ENCODE measurements at places on chromosomes 3 and 15.
A peak's percentile ranks its signal among the peaks of the same experiment; 100 is the strongest.

- H3K36me3 ChIP-seq: no peaks in the 10 kb centered on the region
- DNase-seq: no peak
- no peak overlapping the region for H3K27ac ChIP-seq
- H3K4me3 ChIP-seq: no peak overlapping the region
- peaks cover 10% of the 10 kb centered on the region for H3K27me3 ChIP-seq
- no peaks in the 10 kb centered on the region for H3K4me1 ChIP-seq
Observed at GRCh38 chr15:39283531-39283930, 297.3 kb upstream of the THBS1 start.

- no peaks in the 10 kb centered on the region for H3K36me3 ChIP-seq
- DNase-seq: no peak
- no peak overlapping the region for H3K4me3 ChIP-seq
- H3K27me3 ChIP-seq: no peaks in the 10 kb centered on the region
- H3K27ac ChIP-seq: no peak overlapping the region
Observed at GRCh38 chr3:4551051-4551711, 58.0 kb downstream of the ITPR1 start.

- H3K27ac ChIP-seq: no peak overlapping the region
- peaks cover 10% of the 10 kb centered on the region for H3K4me1 ChIP-seq
- no peak for DNase-seq
- H3K4me3 ChIP-seq: no peak overlapping the region
- H3K27me3 ChIP-seq: peaks cover 10% of the 10 kb centered on the region
Observed at GRCh38 chr3:194067949-194068362, 68.0 kb upstream of the HES1 start.

DNA sequence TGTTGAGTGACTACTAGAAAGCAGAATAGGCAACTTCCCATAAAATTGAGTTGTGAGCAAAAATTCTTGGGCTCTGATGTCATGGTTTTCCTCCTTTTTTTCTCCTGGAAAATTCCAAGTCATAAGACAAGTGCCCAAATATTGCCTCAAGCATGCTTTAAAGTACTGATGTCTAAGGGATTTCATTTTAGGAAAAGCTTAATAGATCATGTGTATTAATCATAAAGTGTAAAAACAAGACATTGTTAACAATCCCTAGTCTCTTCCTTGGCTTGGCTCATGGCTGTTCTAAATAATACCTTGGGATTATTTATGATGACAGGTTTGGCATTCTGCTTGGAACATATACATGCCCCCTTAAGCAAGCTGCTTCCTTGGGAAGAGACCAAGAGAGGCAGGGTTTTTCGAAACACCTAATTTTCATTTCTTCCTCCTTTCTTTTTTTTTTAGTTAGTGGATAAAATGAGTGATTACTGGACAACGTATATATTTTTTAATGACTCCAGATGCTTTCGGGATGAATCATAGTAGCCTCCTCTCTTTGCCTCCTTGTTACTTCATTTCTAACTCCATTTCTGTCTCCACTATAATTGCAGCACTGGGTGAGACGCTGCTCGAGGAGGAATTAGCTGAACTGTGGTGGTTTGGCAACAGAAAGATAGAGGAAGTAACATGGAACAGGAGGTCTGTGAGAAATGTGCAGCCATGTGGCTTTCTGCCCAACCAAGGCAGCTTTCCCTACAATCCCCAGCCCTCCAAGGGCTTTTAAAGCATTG is 104.9 kb downstream of the TPRG1 start:
- H3K4me3 ChIP-seq: no peak overlapping the region
- H3K27me3 ChIP-seq: no peaks in the 10 kb centered on the region
- H3K27ac ChIP-seq: no peak overlapping the region
- H3K36me3 ChIP-seq: no peaks in the 10 kb centered on the region

DNA sequence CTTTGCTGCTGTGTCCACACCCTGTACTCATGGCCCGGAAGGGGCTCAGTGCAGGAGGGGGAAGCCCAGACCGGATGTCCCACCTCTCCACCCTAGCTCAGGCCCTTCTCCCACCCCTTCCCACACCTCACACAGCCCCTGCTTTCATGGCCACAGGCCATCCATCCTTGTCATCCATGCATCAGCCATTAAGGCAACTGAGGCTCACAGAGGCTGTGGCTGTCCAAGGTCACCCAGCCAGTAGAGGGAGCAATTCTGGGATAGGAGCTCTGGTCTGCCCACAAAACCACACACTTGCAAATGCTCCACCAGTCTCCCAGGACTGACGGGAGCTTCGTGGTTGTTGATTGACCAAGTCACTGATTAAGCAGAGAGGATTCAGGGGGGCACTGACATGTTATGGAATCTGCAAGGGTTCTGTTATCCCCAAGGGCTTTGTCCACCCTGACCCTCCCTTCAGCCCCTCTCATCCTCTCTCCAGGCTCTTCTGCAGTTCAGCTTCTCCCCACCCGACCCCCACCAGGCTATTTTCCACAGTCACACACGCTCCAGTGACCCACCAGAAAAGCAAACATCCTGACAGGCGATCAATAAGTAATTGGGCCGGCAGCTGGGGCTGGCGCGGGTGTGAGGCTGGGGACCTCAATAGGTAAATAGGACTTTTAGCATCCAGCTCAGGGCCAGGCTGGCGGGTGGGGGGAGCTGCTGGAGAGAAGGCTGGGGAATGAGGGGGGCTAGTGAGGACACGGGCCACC is 15.1 kb downstream of the LINGO1 start:
- H3K27ac ChIP-seq: no peak overlapping the region
- no peak for DNase-seq
- no peaks in the 10 kb centered on the region for H3K4me1 ChIP-seq
- H3K27me3 ChIP-seq: no peaks in the 10 kb centered on the region

DNA sequence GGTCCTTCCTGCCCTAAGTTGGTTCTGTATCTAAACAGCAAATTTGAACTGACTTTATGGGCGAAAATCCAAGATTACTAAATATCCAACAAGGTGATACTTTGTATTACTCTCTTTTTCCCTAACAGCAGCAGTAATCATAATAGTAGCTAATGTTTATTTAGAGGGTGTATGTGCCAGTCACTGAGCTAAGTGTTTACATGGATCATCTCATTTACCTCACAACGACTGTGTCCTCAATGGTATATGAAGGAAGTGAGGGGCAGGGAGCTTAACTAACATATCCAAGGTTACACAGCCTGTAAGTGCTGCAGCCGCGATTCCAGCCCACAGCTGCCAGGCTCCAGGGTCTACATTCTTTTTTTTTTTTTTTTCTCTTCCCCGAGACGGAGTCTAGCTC is 10.3 kb upstream of the LRRC34 start:
- no peaks in the 10 kb centered on the region for H3K27me3 ChIP-seq
- H3K4me1 ChIP-seq: no peaks in the 10 kb centered on the region
- H3K27ac ChIP-seq: no peak overlapping the region
- no peak overlapping the region for H3K4me3 ChIP-seq
- DNase-seq: no peak
- no peaks in the 10 kb centered on the region for H3K36me3 ChIP-seq

DNA sequence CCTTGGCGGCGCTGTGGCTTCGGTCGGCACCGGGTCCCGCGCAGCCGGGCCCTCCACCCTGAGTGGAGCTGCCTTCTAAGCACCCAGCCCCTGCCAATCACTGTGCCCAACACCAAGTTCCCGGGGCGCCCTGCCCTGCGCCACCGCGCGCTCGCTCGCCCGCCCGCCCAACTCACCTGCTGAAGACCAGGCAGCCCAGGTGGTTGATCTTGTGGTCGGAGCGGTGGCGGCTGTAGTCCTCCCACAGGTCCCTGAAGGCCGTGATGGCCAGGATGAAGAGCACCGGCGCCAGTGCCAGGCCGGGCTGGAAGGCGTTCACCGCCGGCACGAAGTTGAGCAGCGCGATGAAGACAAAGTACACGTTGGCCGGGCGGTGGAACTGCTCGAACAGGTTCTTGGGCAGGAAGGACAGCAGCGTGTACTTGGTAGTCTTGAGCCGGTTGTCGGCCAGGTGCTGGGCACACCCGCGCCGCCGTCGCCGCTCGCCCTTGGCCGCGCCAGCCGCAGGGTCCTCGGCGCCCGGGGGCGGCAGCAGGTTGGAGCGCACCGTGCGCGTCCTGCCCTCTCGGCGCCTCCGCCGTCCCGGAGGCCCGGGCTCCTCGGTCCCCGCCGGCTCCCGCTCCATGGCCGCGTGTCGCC is 536 bp downstream of the ATP10A start:
- peak overlapping the region; percentile 88 for H3K27ac ChIP-seq
- peaks cover 25% of the 10 kb centered on the region for H3K4me1 ChIP-seq
- H3K4me3 ChIP-seq: peak overlapping the region; percentile 81
- DNase-seq: no peak
- peaks cover 3% of the 10 kb centered on the region for H3K36me3 ChIP-seq

- H3K27ac ChIP-seq: no peak overlapping the region
- H3K36me3 ChIP-seq: no peaks in the 10 kb centered on the region
- no peak for DNase-seq
- no peak overlapping the region for H3K4me3 ChIP-seq
- peaks cover 6% of the 10 kb centered on the region for H3K4me1 ChIP-seq
Observed at GRCh38 chr3:171333784-171334464, 126.3 kb downstream of the TNIK start.

- DNase-seq: peak; percentile 2
- H3K27me3 ChIP-seq: no peaks in the 10 kb centered on the region
- H3K36me3 ChIP-seq: no peaks in the 10 kb centered on the region
Observed at GRCh38 chr3:27659279-27660021, 62.7 kb downstream of the EOMES start.

DNA sequence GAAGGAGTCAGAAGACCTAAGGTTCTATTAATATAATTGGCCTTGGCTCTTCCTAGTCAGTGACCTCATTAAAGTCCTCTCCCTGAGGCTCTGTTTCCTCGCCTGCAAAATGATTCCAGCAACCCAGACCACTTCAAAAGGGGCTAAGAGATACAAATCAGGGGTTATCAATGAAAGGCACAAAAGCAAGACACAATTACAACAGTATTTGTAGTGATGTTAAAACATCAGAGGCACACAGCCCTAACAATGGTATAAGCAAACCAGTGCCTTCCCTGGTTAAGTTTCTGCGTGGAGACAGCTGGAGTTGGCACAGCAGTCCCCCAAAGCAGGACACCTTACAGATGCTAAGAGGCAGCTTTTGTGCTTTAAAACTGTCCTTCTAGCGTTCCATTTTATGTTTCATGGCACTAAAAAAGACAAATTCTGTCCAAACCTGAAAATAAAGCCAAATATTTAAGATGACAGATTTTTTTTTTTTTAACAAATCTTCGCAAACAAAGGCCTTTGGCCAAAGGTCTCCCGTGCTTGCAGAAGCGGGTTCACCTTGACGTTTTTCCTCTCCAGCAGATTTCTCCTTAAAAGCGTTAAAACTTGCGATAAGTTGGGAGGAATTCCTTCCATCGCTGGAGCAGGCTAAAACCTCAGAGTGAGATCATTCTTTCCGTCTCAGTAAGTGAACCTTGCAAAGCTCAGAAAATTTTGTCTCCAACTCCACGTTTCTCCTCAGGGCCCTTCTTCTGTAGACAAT is 999 bp downstream of the ZNF280D start:
- no peaks in the 10 kb centered on the region for H3K27me3 ChIP-seq
- H3K4me3 ChIP-seq: peak overlapping the region; percentile 58
- H3K4me1 ChIP-seq: peaks cover 19% of the 10 kb centered on the region

GRCh38 chr3:193119926-193120325 is 121.1 kb upstream of the PLAAT1 start:
- no peaks in the 10 kb centered on the region for H3K4me1 ChIP-seq
- H3K4me3 ChIP-seq: no peak overlapping the region
- no peaks in the 10 kb centered on the region for H3K36me3 ChIP-seq
- no peak for DNase-seq
- H3K27ac ChIP-seq: no peak overlapping the region

- H3K4me3 ChIP-seq: no peak overlapping the region
- no peak overlapping the region for H3K27ac ChIP-seq
- no peak for DNase-seq
- no peaks in the 10 kb centered on the region for H3K27me3 ChIP-seq
- peaks cover 9% of the 10 kb centered on the region for H3K4me1 ChIP-seq
Observed at GRCh38 chr15:100106732-100107131, 235.0 kb downstream of the ADAMTS17 start.

- H3K36me3 ChIP-seq: no peaks in the 10 kb centered on the region
- no peaks in the 10 kb centered on the region for H3K27me3 ChIP-seq
Observed at GRCh38 chr3:71241981-71242560, 341.5 kb downstream of the FOXP1 start.

- no peak for DNase-seq
- H3K27ac ChIP-seq: no peak overlapping the region
- H3K27me3 ChIP-seq: no peaks in the 10 kb centered on the region
- no peaks in the 10 kb centered on the region for H3K36me3 ChIP-seq
Observed at GRCh38 chr3:110932567-110932966, 139.0 kb upstream of the NECTIN3 start.

- no peak for DNase-seq
- no peaks in the 10 kb centered on the region for H3K27me3 ChIP-seq
- H3K27ac ChIP-seq: peak overlapping the region; percentile 62
- peaks cover 52% of the 10 kb centered on the region for H3K4me1 ChIP-seq
- H3K36me3 ChIP-seq: peaks cover 5% of the 10 kb centered on the region
Observed at GRCh38 chr15:60557191-60557618, 78.3 kb upstream of the ICE2 start.

DNA sequence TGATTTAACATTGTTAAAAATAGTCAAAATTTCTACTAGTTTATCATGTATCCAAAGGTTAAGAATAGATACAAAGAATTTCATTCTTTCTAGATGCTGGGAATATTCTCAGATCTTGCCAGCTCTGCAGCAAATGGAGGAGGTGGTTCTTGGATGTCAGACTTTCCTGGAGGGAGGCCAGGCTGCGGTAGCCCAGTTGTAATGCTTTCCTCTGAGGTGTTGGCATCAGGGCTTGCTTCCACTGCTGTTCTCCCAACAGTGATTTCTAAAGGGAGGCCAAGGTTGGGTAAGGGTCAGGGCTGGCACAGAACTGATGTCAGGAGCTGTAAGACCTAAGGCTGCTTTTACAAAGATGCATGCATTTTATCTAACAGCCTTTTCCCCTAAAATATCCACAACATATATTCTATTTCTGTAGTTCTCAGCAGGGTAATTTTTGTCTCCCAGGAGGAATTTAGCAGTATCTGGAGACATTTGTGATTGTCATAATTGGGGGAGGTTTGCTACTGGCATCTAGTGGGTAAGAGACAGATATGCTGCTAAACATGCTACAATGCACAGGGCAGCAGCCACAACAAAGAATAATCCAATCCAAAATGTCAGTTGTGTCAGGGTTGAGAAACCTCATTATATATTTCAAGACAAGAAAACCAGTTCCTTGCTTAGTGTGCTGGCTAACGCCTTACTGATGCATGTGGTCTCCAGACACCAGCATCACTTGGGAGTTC is 42.0 kb upstream of the SPTSSB start:
- H3K27ac ChIP-seq: no peak overlapping the region
- H3K27me3 ChIP-seq: no peaks in the 10 kb centered on the region
- H3K4me1 ChIP-seq: no peaks in the 10 kb centered on the region
- DNase-seq: no peak

DNA sequence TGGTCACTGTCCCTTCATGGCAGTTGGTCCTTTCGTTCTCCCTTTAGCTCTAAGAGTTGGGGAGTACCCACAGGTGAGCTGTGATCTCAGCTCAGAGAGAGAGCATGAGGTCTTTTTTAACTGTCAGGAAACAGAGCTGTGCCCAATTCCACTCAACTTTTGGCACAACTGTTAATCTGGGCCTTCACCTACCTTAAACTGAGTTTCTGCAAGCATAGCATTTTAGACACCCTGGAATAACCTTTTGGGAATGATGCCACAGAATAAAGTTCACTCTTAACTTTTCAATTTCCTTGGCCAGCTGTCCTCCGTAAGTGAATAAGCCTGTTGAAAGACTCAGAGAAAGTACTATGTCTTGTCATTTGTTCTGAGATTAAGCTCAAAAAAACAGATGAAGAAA is 35.9 kb downstream of the TUBGCP4 start:
- H3K27me3 ChIP-seq: no peaks in the 10 kb centered on the region
- no peak overlapping the region for H3K4me3 ChIP-seq
- no peaks in the 10 kb centered on the region for H3K4me1 ChIP-seq
- no peak for DNase-seq
- peaks cover 56% of the 10 kb centered on the region for H3K36me3 ChIP-seq

- no peak for DNase-seq
- no peak overlapping the region for H3K4me3 ChIP-seq
- H3K27me3 ChIP-seq: no peaks in the 10 kb centered on the region
Observed at GRCh38 chr3:58072052-58072762, 64.0 kb downstream of the FLNB start.
